ENCODE measurements at places on chromosomes 11 and 22. TPM values are rescaled to one million over a fixed set of nuclear protein-coding genes. Genes with fewer than 3 reads are reported as not detected.

- no peak for DNase-seq
These were observed 210.6 kb downstream of the NTM start for GRCh38 chr11:131581046-131581445.

TRMT112 gene
- total RNA-seq, result 201 TPM

- DNase-seq, result no peak
These were observed 37.0 kb downstream of the SGSM1 start for GRCh38 chr22:24843048-24843447.

DNA sequence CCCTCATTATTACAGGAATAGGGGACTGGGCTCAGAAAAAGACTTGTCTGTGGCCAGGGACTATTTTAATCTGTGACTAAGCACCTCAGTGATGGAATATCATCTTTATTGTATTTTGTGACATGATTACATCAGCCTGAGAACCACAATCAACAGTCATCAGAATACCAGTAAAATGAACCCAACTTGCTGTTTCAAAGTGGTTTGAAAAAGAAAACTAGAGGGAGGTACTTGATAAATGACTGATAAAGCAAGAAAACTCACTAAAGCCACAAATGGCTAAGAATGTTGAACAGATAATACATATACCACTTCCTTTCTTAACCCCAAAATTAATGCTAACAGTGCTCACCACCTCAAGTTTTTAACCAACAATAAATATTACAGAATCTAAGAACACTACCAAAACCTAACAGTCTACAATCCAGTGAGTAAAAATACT lies 155.7 kb downstream of the ATG16L2 start:
- DNase-seq, result no peak

DNA sequence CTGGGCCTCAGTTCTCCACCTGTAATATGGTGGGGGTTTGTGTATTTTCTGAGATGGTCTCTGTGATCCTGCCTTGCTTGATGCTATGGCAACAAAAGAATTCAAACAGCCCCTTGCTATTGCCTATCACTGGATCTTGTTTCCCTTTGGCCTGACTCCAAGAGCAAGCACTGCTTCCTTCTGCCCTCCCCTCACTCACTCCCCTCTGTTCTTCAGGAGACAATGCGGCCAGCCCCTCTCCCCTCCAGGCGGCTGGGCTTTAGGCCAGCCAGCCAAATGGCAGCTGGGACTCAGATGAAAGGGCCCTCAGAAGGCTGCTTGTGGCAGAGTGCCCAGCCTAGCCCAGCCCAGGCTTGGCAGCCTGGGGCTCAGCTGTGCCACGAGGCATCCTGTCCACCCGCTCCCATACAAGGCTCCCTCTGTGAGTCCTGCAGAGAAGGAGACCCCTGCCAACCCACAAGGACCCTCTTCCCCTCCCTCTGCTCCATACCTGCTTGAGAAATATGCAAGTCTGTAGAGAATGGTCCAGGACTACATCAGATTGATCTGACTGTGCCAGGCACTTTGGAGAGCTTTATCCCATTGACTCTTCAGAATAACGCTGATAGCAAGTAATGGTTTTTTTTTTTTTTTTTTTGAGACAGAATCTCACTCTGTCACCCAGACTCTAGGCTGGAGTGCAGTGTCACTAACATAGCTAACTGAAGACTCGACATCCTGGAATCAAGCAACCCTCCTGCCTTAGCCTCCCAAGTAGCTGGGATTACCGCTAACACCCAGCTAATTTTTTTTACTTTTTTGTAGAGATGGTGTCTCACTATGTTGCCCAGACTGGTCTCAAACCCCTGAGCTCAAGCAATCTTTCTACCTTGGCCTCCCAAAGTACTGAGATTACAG lies 7.6 kb upstream of the KCTD14 start:
- no peak for DNase-seq

- DNase-seq, result no peak
These were observed 13.3 kb downstream of the ASCL2 start for GRCh38 chr11:2256951-2257700.

DNA sequence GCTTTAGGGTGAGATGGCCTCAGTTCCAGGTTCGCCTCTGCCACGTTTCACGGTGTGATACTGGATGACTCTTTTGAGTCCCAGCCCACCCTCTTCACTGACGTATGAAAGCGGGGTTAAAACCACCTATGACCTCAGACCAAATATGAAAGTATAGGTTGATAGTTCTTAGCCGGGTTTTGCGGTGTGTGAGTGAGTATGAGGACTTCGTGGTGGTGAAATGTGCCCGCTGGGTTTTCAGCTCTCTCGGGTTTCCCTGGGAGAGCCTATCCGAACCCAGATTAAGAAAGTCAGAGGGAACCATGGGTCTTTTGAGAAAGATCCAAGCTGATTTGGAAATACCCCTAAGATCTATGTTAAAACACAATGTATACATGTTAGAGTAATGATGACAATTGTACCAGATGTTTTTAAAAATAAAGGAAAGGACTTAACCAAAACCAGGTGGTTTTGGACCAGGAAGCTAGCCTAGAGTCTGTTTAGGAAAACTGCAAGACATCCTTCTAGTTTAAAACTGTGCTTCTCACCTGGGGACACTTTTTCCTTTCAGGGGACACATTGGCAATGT lies 25.8 kb upstream of the ST3GAL4 start:
- no peak for DNase-seq

GRCh38 chr11:111422494-111423249 lies 43.6 kb upstream of the POU2AF1 start:
- peak; percentile 48 for DNase-seq

DNA sequence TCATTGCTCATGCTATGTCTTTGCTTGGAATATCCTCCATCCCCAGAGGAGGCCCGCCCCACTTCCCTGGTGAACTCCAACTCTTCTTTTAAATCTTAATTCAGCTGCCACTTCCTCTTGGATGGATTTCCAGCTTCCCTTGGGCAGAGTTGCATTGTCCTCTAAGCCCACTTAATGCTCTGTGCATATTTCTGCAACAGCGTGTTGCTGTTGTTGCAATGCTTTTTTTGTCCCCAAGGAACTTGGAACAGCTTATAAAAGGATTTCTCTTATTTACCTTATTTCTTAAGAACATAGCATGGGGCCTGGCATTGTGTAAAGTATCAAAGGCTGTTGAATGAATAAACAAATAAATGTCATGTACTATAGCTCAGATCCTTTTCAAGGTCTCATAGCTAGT lies 507.4 kb downstream of the METTL15 start:
- no peak for DNase-seq

GRCh38 chr11:44261800-44262591 lies 47.9 kb downstream of the ALX4 start:
- DNase-seq, result no peak

DNA sequence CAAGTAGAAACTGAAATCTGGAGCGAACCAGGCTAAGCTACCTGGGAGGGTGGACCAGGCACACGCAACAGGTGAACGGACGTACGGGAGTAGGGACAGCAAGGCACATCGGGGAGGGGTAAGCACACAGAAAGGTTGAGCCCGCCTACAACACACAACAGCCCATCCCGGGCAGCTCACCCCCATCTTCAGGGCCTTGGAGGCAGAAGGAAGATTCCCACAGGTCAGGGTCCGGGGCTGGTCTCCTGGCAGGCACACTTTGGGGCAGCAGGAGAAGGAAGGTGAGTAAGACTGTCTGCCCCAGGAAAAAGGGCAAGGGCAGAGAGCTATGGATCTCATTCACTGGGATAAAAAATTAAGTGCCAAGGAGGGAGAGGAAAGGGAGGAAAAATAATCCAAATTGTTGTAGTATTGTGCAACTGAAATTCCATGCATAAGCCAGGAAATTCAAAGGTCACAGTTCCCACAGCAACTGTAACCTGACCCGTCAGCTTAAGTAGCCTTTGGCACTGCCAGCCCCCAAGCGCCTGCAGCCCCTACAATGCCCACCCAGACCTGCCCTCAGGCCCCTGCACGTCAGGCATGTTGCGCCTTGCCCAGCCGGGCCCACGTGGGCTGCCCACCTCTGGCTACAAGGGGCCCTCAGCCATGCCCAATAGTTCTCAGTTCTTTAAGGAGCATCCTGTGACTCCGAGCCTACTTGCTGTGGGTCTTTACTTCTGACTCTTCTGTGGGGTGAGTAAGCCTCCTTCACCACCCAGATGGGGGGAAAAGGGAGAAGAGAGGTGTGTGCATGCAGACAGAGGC lies 51.8 kb downstream of the MICAL3 start:
- no peak for DNase-seq

GRCh38 chr22:41308544-41308947 lies 7.2 kb downstream of the ZC3H7B start:
- no peak for DNase-seq

DNA sequence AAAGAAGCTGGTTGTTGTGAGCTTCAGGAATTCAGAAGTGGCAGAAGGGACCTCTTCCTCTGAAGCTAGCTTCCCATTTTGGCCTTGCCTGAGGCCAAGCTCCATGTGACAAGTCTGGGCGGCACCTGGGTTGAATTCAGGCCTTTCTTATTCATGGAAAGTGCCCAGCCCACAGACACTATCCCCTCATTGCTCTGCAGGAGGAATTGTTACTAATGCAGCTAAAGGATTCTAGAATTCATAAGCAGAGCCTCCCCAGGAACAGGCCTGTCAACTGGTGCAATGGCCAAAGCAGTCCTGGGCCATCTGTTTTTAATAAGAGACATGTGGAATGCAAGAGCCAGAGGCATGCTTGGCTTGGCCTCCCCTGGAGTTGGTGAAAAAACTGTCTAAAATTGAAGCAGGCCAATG lies 71.4 kb downstream of the SLC1A2 start:
- no peak for DNase-seq

- DNase-seq, result no peak
These were observed 14.6 kb downstream of the RBM4 start for GRCh38 chr11:66653123-66653522.

NAALAD2 gene
- total RNA-seq, result 16.7 TPM

- DNase-seq, result no peak
These were observed 88.1 kb downstream of the XRRA1 start for GRCh38 chr11:74860743-74861142.

DNA sequence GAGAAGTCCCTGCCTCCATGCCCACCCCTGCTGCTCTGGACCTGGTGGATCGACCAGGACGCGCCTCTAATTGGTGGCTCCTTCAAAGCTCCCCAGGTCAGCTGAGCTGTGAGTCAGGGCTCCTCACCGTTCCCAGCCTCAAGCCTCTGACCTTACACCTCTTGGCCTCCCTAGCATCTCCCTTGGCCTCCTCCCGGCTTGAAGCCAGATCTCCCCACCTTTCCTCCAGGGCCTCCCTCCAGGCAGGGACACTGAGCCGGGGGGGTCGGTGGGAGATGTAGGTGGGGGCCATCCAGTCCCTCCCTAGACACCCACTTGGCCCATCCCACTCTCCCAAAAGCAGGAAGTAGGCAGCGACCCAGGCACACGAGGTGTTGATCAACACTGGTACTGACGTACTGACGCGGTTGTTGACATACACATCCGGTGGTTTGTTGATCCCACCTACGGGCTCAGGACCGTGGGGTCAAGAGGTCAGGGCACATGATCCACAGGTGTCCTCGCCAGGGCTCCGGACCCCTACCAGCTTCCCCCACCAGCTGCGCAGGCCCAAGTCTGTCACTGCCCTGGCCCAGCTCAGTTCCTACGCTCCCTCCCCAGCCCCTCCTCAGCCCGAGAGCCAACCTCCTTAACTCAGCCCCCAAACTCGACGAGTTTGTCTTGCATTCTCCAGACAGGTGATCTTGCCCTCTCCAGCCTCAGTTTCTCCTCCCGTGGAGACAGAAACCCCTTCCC lies 802 bp downstream of the ATG2A start:
- DNase-seq, result no peak

NCAM1 gene
- 76.7 TPM for total RNA-seq

GRCh38 chr22:49599039-49599438 lies 228.6 kb downstream of the BRD1 start:
- no peak for DNase-seq

- DNase-seq, result no peak
These were observed 4.1 kb downstream of the CCDC188 start for GRCh38 chr22:20146777-20147176.

TENM4 gene
- 38.1 TPM for total RNA-seq

GRCh38 chr11:86795949-86796348 lies 4.4 kb upstream of the PRSS23 start:
- DNase-seq, result no peak

- DNase-seq, result no peak
These were observed 10.4 kb downstream of the ADORA2A start for GRCh38 chr22:24437741-24438328.

All from neural crest cell (in vitro differentiated cells).